ENCODE measurements at places on chromosomes 16 and 17. TPM values are rescaled to one million over a fixed set of nuclear protein-coding genes. Genes with fewer than 3 reads are reported as not detected.

MT1A gene
- 2.3 TPM for total RNA-seq

YPEL3 gene
- 66.0 TPM for total RNA-seq

SLC38A8 gene
- 2.0 TPM for total RNA-seq

CD300E gene
- 0.27 TPM for total RNA-seq

SDK2 gene
- 1.5 TPM for total RNA-seq

PIMREG gene
- total RNA-seq, result not detected

PYDC1 gene
- not detected for total RNA-seq

TEX14 gene
- 0.15 TPM for total RNA-seq

TBC1D3E gene
- total RNA-seq, result not detected

TBX21 gene
- 0.40 TPM for total RNA-seq

CEP112 gene
- 13.6 TPM for total RNA-seq

GUCY2D gene
- not detected for total RNA-seq

ZG16 gene
- not detected for total RNA-seq

RMI2 gene
- total RNA-seq, result 0.45 TPM

TBC1D3D gene
- total RNA-seq, result not detected

ZSCAN10 gene
- total RNA-seq, result not detected

RCVRN gene
- total RNA-seq, result 0.12 TPM

KRTAP4-2 gene
- not detected for total RNA-seq

TK1 gene
- total RNA-seq, result 2.1 TPM

AOC3 gene
- total RNA-seq, result 6.1 TPM

Measured in left ventricle myocardium superior (tissue), 1 donor.